ENCODE measurements at places on chromosomes 12 and 14.

- DNase-seq, result peak; percentile 57
These were observed 75.8 kb downstream of the C12orf50 start for GRCh38 chr12:87953256-87953860.

- no peak for DNase-seq
These were observed 36.5 kb downstream of the DBX2 start for GRCh38 chr12:45014396-45014795.

GRCh38 chr12:102765736-102766135, 151.3 kb downstream of the PAH start:
- DNase-seq, result no peak

DNA sequence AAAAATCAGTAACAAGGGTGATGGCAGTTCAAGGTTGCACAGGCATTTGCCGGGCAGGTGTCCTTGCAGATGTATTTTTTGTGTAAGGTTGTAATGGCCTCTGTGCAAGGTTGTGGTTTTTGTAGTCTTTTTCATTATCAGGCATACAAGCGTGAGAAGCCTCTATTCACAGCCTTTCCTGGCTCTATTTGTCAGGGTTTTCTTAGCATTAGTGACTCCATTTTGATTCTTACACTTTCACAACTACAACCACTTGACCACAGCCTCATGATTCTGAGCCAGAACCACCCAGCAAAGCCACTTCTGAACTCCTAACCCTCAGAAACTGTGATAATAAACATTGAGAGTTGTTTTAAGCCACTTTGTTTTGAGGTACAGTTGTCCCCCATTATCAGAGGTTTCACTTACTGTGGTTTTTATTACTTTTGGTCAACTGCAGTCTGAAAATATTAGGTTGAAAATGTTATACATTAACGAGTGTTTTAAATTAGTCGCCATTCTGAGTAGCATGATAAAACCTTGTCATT, 27.5 kb upstream of the CHGA start:
- no peak for DNase-seq
